ENCODE measurements at places on chromosomes 16 and 17.

DNA sequence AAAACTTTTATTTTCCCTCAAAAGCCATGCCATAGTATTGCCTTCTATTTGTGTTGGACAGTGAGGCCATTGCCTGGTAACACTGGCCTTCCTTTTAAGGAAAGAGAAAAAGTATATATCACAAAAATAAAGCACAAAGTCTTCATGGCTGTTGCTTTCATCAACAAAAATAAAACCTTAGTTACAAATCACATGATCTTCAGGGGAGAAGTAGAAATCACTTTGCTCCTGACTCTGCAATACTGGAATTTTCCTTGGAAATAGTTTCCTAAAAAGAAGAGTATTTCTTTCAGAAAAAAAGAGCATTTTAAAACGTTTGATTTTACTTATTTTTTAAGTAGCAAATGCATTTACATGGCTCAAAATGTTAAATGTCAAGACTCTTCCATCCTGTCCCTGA is 41.9 kb downstream of the FAM20A start:
- no peak for DNase-seq

DNA sequence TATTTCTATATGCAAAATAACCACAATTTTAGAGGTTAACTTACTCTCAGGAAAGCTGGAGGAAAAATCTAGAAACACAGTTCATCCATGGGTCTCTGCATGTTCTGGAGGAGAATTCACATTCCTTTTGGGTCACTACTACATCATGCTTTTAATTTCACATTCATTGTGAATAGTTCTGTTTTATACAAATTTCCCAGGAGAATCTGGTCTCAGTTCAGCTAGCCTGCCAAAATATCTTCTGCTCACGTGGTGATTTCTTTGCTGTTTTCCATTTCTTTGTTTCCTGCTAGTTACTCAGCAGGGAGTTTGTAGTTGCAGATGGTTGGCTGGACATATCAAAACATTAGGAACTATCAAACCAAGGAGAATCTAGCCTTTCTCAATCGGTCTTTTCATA is at the start of gene ABCA9:
Gene ABCA9, minus strand, starts transcription at position 106 of the 400 bp plus-strand sequence. CDS start 9,801 bp downstream, outside the sequence.
- no peak for DNase-seq

DNA sequence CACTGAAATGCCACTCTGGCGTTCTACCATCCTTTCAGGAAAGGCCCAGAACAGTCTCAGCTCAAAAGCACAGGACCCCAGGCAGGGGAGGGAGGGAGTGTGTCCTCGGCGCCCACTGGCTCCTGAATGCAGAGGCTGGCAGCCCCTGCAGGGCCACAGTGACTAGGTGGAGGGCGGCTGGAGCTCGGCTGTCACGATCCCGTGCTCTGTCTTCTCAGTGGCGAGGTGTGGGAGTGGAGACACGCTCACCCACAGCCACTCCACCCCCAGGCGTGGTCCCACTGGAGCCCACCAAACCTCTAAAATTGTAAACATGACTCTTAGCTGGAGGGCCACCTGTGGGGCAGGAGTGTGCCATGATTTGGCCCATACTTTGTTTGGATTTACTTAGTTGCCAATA is 16.4 kb upstream of the FASN start:
- DNase-seq: no peak

- DNase-seq: no peak
Observed at GRCh38 chr17:27473190-27473747, 17.0 kb downstream of the KSR1 start.

- DNase-seq: no peak
Observed at GRCh38 chr17:34368946-34369500, 6.0 kb upstream of the CCL1 start.

DNA sequence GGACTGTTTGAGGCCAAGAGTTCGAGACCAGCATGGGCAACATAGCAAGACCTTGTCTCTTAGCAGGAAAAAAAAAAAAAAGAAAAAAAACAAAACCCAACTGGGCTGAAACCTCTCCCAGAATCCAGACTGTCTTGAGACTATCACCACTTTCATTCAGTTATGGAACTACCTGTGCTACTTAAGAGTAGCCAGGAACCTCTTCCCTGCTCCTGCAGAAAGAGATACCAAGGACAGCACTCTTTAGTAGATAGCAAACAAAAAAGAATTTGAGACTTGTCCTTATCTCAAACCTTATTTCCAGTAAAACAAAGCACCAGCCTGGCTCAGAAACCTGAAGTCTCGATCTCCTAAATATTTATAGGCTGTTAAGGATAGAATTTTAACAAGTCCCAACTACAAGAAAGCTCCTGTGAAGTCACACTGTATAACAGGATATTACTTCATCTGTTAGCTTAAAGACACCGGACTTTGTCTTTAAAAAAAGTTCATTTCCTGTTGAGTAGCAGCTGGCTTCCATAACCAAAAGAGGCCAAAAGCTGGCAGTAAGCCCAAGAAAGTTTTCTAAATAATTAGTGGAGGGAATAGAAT is 5.1 kb downstream of the CDR2 start:
- DNase-seq: peak; percentile 36
